ENCODE measurements at places on chromosomes 7 and 10.

GRCh38 chr10:70197235-70197945 is 27.1 kb upstream of the SAR1A start:
- DNase-seq, result no peak

- no peak for DNase-seq
These were observed 179.3 kb upstream of the FZD8 start for GRCh38 chr10:35821339-35821911.

- no peak for DNase-seq
These were observed 291.3 kb downstream of the REEP3 start for GRCh38 chr10:63812501-63812900.

- no peak for DNase-seq
These were observed 158.6 kb downstream of the SNX13 start for GRCh38 chr7:17781491-17782215.

GRCh38 chr10:132306343-132306685 is 1.4 kb downstream of the STK32C start:
- DNase-seq, result no peak
